NCI-H1930 (cell line): ENCODE measurements at places on chromosomes 1 and 21.

GRCh38 chr1:82318265-82318664 lies 517.5 kb downstream of the ADGRL2 start:
- DNase-seq: no peak

GRCh38 chr1:228837817-228838716 lies 102.8 kb downstream of the RHOU start:
- no peak for DNase-seq

- DNase-seq: no peak
Measured at GRCh38 chr1:36380143-36380619, 5.5 kb downstream of the STK40 start.

- DNase-seq: no peak
Measured at GRCh38 chr1:175219774-175220173, 27.2 kb upstream of the KIAA0040 start.

DNA sequence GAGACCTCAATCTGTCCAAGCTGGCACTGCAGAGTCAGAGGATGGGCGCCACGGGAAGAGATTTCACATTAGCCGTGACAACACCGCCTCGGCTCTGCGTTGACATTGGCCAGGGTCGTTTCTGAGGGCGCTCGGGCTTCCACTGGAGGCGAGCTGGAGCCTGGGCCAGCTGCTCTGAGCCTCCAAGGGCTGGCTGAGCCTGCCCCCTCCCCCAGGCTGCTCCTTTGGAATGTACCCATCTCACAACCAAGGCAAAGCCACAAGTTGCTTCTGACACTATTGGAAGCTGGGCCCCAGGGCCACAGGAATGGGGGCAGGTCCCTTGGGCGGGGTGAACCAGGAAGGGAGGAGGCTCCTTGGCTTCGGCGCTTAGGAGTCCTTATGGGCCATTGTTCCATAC lies 12.7 kb downstream of the GPR3 start:
- no peak for DNase-seq

GRCh38 chr1:77704736-77705135 lies 22.3 kb upstream of the ZZZ3 start:
- no peak for DNase-seq

DNA sequence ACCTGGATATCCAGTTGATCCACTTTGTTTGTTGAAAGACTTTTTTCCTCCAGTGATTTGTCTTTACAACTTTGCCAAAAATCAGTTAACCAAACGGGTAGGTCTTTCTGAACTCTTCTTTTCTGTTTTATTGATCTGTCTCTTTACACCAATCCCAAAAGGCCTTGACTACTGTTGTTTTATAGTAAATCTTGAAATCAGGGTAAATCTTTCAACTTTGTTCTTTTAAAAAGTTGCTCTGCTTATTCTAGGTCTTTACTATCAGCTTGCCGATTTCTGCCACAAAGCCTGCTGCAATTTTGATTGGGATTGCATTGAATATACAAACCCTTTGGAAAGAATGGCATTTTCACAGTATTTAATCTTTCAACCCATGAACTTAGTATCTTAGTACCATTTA lies 66.6 kb downstream of the ITSN1 start:
- no peak for DNase-seq

DNA sequence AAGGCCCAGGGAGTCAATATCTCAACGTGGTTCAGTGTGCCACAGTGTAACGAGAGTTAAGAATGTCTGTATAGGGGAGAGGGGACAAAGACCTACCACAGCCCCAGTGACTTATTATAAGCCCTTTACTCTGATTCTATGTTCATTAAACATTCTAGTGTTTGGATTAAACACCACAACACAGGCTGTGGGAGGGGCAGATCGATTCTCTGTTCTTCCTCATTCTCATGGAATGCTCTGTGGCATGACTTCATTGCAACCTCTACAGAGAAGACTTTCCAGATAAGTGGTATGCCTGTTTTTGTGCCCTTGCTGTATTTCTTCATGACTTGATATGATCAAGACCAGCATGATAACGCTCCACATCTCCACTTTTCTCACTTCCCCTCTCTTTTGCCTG lies 39.0 kb upstream of the CD5L start:
- no peak for DNase-seq

GRCh38 chr1:43305461-43305860 lies 4.7 kb downstream of the TIE1 start:
- DNase-seq: no peak

GRCh38 chr1:91645031-91645430 lies 144.4 kb downstream of the CDC7 start:
- DNase-seq: no peak

- no peak for DNase-seq
Measured at GRCh38 chr1:201751872-201752271, 77.1 kb upstream of the IPO9 start.

- no peak for DNase-seq
Measured at GRCh38 chr21:37783016-37783415, 133.2 kb downstream of the KCNJ6 start.

GRCh38 chr1:204567071-204567470 lies 50.9 kb downstream of the MDM4 start:
- no peak for DNase-seq

DNA sequence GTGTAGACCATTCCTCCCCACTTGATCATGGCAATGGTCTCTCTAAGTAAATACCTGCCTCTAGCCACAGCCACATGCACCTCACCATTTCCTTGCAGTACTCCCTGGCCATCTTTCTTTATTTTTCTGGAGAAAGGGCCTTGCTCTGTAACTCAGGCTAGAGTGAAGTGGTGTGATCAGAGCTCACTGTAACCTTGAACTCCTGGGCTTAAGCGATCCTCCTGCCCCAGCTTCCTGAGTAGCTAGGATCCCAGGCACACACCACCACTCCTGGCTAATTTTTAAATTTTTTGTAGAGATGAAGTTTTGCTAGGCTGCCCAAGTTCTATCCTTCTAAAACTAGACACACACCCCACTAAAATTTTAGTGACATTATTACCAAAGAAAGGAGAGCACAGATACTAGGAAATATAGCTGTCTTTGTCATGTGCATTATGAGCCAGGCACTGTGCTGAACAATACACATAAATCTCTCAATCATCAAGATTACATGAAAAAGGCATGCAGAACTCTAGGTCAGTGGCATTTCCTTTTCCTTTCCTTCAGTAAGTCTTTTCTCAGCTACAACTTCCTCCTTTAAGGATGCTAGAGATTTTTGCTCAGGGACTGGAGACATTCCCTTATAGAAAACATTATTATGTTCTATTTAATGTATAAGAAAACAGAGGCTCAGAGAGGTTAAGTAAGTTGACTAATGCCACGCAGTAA lies 95.0 kb upstream of the SERBP1 start:
- no peak for DNase-seq

- no peak for DNase-seq
Measured at GRCh38 chr1:113802367-113803007, 9.8 kb downstream of the RSBN1 start.

DNA sequence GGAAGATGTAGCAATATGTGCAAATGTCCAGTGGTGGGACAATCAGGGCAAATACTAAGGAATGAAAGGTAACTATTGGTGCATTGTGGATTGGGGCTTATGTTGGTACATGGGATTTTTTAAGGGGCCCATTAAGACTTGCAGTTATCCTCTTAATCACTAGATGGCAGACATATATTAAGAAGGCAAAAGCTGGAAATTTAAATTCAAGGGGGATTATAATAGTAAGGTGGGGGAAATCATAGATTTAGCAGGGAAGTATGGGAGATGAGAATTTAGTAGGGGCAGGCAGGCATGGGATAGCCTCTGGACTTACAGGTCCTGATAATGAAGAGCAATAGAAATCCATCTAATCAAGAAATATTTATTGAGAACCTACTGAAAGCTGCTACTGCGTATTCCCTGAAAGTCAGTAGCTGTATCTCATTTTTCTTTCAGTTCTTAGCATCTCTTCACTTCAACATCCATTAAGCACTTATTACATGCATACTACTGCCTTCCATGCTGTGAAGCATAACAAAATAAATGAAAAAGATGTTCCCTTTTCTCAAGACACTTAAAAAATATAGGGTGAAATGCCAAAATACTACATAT lies 251.8 kb downstream of the CRB1 start:
- DNase-seq: no peak

DNA sequence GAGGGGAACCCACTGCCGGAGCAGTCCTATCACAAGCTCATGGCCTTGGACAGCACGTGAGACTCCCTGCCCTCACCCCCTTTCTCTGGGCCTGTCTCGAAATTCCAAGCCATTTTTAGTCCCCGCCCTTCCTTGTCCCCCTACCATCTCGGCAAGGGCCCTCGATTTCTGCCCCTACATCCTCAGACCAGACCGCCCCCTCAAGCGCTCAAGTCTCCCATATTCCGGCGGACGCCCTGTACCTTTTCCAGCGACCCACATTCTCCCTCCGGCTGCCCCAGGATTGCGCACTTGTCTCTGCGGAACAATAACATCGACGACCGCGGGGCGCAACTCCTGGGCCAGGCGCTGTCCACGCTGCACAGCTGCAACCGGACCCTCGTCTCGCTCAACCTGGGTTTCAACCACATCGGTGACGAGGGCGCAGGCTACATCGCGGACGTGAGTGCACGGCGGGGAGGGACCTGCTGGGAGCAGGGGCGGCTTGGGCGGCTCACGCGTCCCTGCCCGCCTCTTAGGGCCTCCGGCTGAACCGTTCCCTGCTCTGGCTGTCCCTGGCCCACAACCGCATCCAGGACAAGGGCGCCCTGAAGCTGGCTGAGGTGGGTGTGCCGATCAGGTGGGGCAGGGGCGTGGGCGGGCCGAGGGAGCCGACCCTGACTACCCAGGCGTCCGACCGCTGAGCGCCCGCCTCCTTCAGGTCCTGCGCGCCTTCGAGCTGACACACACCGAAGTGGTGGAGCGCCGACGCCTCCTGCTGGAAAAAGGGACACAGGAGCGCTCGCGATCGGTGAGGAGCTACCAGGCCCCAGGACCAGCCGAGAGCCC lies 7.0 kb downstream of the LRRC71 start:
- peak; percentile 77 for DNase-seq

GRCh38 chr21:27806281-27806680 lies 839.4 kb upstream of the ADAMTS5 start:
- DNase-seq: no peak

- no peak for DNase-seq
Measured at GRCh38 chr1:38073534-38074301, 27.1 kb upstream of the POU3F1 start.

DNA sequence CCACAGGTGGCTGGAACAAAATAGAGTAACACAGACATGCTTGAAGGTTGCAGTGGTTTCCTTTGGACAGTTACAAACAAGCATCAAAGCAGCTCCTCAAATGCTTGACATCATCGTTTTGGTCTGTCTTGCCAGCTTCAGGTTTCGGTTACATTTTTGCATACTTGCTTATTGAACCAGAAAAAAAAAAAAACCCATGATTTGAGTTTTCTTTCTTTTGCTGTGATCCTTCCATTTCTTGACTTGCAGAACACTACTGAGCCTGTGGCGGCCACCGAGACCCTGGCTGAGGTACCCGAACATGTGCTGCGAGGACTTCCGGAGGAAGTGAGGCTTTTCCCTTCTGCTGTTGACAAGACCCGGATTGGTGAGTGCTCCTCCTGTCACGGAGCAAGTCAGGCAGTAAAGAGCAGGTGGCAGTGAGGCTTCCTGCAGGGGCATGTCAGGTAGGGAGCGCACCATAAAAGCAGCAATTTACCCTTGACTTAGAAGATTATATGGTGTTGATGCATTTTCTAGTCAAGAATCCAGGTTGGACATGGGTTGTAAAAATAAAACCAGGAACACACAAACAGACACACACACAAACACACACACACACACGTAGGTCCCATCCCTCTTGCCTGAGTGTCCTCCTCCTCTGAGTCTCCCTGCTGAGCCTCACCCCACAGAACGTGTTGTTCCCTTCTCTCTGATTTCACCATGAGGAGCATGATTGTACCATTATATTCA lies 30.9 kb downstream of the PRDM2 start:
- no peak for DNase-seq

GRCh38 chr1:6495540-6496364 lies 4.3 kb upstream of the PLEKHG5 start:
- no peak for DNase-seq

- DNase-seq: no peak
Measured at GRCh38 chr1:25889470-25889869, 14.0 kb upstream of the PAQR7 start.

DNA sequence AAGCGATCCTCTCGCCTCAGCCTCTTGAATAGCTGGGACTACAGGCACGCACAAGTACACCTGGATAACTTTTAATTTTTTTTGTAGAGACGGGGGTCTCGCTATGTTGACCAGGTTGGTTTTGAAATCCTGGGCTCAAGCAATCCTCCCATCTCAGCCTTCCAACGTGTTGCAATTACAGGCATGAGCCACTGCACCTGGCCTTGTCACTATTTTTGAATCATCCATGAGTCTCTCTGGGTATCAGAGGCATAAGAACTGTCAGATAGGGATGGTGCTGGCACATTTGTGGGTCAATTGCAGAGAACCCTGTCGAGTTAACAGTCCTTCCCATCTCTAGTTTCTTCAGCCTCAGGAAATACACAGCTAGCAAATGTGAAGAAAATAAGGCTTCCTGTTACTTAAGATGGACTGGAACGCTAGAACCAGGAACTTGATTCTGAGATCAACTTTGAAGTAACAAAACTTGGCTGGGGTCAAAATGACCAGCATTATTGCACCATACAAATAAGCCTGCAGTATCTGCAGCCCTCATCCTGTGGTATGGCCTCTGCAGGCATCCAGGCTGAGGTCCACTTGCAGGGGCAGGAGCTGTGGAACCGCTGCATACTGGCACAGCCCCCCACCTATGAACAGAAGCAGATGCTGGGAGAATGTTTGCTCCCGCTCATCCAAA lies 124.3 kb upstream of the GADD45A start:
- DNase-seq: no peak

DNA sequence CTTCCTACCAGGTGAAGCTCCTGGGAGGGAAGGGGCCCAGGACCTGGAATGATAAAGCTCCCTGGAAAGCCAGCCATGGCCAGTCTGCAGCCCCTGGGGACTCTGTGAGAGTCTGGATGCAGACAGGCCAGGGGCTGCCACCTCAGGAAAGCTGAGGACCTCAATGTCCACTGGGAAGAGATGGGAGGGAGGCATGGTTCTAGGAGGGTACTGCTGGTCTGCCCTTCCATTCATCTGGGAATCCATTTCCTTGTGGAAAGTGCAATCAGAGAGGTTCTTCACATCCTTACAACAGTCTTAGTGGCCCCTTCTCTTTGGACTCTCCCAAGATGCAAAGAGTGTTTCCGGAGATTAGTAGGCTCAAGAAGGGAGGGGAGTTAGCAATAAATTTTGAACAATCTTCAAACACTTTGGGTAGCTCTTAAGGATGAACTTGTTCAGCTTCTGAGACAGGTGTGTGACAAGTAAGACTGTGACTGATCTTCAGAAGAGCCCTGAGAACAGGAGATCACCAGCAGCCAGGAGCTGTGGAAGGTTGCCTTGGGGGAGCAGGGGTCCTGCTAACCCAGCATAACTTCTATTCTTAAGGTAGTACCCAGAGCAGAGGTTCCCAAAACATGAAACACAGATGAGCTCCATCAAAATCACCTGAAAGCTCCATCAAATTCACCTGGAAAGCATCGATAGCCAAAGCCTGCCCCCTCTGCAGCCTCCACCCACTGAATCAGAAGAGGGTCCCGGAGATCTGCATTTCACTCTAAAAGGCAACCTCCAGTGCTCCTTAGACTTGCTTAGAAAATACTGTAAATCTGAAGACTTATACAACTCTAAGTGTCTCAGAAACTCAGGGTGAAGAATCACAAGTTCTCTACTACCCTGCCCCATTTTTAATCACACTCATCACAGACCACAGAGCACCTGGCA lies 616 bp upstream of the LAX1 start:
- DNase-seq: no peak

- DNase-seq: no peak
Measured at GRCh38 chr1:91579658-91580228, 79.1 kb downstream of the CDC7 start.
